Fibroblast of skin of scalp (primary cell): ENCODE measurements at places on chromosomes 6 and 20.
A peak's percentile ranks its signal among the peaks of the same experiment; 100 is the strongest.

GRCh38 chr6:135673501-135674309 is 176.2 kb upstream of the AHI1 start:
- peak; percentile 78 for DNase-seq

DNA sequence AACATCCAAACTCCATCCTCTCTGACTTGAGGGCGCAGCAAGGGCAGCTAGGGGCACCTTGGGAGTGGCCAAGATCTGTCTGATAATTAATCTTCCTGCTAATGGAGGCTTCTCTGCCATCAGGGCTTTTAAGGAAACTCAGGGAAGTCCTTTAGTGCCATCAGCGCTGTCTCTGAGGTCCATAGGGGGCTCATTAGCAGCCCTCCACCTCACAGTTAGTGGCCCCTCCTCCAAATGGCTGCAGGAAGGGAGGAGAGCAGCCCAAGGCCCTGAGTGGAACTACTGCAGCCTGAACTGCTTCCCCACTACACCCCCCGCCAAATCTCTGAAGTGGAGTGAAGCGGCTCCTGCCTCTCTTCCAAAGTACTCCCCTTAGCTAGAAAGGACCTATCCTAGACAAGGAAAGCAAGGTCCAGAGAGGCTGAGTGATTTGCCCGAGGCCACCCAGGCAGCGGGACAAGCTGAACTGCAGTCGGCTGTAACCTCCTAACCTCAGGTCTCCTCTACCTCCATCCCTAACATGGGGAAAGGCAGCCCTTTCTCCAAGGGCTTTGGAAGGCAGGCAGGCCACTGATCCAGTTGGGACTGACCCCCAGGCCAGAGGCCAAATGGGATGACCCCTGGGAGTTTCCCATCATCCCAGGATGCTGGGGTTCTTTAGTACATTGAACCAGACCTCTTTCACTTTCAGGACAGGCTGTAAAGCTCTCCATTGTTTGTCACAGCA is 39.5 kb upstream of the ZFAND3 start:
- DNase-seq = no peak

DNA sequence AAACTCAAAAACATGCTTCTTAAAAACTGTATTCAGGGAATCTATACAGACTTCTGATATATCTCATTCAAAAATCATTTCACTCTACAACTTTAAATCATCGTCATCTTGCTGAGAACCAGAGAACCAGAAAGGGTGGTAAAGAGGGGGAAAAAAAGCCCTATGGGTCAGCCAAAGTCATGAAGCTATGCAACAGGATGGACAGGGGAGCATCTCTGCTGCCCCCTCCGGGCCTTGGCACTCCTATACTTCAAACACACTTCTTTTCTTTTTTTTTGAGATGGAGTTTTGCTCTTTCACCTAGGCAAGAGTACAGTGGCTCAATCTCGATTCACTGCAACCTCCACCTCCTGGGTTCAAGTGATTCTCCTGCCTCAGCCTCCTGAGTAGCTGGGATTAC is 73.5 kb upstream of the NFATC2 start:
- no peak for DNase-seq

GRCh38 chr6:148261470-148261869 is 81.2 kb upstream of the SASH1 start:
- no peak for DNase-seq

- DNase-seq = no peak
Measured at GRCh38 chr6:9101920-9102319, 666.6 kb upstream of the SLC35B3 start.

DNA sequence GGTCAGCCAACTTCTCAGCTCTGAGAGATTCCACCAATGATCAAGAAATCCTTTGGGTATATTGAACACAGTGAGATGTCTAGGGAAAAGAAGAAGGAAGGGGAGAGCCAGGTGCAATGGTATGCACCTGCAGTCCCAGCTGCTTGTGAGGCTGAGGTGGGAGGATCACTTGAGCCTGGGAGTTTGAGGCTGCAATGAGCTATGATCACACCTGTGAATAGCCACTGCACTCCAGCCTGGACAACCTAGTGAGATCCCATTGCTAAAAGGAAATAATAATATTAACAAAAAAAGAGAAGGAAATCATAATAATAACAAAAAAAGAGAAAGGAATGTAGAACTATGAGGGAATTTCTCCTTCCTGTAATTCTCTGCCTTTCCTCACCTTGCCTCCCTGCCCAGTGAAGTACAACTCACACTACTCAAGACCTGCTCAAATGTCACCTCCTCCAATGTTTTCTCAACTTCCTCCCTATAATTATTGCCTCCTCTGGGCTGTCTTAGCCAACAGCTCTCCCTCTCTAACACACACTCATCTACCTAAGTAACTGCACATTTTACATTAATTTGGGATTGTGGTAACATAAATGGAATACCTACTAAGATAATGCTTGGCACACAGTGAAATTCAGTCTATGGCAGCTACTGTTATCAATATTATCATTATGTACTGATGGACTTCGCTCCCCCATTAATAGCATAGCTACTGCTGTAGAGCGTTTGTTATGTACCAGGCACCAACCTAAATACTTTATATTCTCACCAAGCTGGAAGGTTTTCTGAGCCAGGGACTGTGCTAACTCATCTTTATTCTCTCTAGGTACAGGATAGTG is 103.6 kb downstream of the KIF13A start:
- DNase-seq = no peak
